ENCODE measurements at places on chromosomes 5 and 9.

DNA sequence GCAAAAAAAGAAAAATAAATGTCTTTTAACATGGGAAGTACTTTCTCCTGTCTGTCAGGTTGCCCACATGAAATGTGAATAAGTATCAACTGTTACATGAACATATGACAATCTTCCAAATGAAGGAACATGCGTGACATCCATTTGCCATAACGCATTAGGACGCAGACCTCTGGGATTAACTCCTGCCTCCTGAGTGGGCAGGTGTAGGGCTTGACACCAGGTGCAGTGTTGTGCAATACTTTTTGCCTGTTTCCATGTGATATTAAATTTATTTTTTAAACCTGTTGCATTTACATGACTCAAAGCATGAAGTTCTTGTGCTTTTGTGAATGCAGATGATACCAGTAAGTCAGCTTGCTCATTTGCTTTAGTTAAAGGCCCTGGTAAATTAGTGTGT is 8.7 kb upstream of the TMEM141 start:
- DNase-seq, result no peak

DNA sequence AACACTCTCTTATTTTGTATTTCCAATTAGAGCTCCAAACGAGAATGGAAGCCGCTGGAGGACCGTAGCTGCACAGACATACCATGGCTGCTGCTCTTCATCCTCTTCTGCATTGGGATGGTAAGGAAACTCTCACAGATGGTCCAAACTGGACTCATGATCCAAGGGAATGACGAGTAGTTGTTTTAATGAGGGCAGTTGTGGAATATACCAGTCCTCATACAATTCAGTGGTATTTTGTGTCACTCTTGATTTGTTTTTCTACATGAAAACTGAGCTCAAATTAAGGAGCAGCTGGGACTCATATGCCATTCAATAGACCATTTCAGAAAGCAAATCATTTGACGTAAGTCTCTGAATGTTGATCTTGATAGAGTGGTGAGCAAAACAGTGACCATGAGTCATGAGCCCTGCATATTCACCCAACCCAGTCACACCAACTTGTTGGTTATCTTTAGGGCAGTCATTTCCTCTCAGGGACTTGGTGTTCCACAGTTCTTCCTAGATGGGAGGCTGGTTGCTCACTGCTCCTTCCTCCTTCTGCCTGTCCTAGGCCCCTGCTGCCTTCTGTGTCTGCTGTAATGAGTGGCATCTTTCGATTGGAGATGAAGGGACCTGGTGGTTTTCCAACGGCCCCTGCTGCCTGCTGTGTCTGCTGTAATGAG is 54.9 kb downstream of the SLC44A1 start:
- DNase-seq, result peak; percentile 83

- DNase-seq, result no peak
Measured at GRCh38 chr5:124662181-124662781, 84.2 kb downstream of the ZNF608 start.

DNA sequence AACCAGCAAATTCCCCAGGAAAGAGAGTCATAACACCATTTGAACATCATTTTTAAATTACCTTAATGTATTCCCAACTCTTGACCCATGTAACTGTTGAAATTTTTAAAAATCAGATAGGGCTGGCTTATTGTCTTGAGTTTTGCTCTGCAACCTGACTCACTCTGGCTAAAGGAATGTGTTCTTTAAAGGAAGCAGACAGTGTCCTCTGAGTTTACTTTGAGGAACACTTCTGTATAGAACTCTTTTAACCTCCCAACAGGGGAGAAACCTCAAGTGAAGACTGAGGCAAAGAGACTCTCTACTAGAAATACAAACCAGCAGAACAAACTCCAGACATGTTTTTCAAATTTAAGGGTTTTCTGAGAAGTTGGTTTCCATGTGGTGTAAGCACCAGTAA is 248.9 kb downstream of the CWC27 start:
- no peak for DNase-seq

- no peak for DNase-seq
Measured at GRCh38 chr9:93112864-93113389, 16.9 kb downstream of the CARD19 start.

Data from AG10803 (cell line).